ENCODE measurements at places on chromosomes 3 and 15.

GRCh38 chr3:177385831-177386301 is 188.6 kb upstream of the TBL1XR1 start:
- no peak for DNase-seq

DNA sequence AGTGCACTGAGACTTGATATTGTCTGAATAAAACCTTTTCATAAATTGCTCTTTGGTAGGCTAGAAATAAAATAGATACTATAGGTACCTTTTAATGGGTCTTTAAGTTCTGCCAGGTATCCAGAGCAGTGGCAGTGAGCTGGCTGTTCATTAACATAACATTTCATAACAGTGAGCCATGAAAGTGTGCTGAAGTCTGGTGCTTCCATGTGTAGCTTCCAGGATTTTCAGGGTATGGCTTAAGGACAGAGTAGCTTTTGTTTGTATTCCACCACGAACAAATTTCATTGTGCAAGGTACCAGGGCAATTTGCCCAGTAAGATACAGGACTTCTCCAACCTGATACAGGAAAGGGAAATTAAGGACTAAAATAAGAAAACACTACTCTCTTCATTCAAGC is 124.7 kb upstream of the NANOGP8 start:
- no peak for DNase-seq

GRCh38 chr3:40079203-40079846 is 230.2 kb upstream of the EIF1B start:
- DNase-seq: no peak

DNA sequence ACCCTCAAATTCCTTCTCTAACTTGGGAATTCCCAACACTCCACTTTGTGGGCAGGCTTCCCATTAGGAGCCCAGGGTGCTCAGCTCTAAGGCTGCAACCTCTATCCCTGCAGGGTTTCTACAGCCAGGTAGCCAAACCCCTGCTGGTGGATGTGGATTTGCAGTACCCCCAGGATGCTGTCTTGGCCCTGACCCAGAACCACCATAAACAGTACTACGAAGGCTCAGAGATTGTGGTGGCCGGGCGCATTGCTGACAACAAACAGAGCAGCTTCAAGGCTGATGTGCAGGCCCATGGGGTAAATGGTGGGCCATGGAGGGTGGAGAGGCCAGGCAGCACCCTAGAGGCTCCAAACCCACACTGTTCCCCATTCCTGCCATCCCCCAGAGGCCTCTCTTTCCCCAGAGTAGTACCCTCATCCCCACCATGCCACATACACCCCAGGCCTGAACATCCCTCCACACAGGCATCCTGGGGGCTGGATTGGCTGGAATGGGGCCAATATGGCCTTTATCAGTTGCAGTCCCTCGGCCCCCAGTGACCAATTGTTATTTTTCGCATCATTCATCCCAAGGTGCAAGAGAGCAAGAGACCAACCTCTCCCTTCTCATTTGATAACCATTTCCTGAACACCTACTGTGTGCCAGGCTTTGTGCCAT is 7.7 kb downstream of the ITIH1 start:
- DNase-seq: no peak

GRCh38 chr3:195450731-195451229 is 8.0 kb upstream of the ACAP2 start:
- no peak for DNase-seq

- no peak for DNase-seq
Observed at GRCh38 chr3:10581251-10581650, 75.9 kb upstream of the ATP2B2 start.

GRCh38 chr15:94042180-94042928 is 189.0 kb upstream of the MCTP2 start:
- no peak for DNase-seq

GRCh38 chr15:82648257-82649103 is 1.3 kb upstream of the CPEB1 start:
- no peak for DNase-seq

GRCh38 chr3:84724877-84725276 is 233.9 kb upstream of the CADM2 start:
- no peak for DNase-seq

DNA sequence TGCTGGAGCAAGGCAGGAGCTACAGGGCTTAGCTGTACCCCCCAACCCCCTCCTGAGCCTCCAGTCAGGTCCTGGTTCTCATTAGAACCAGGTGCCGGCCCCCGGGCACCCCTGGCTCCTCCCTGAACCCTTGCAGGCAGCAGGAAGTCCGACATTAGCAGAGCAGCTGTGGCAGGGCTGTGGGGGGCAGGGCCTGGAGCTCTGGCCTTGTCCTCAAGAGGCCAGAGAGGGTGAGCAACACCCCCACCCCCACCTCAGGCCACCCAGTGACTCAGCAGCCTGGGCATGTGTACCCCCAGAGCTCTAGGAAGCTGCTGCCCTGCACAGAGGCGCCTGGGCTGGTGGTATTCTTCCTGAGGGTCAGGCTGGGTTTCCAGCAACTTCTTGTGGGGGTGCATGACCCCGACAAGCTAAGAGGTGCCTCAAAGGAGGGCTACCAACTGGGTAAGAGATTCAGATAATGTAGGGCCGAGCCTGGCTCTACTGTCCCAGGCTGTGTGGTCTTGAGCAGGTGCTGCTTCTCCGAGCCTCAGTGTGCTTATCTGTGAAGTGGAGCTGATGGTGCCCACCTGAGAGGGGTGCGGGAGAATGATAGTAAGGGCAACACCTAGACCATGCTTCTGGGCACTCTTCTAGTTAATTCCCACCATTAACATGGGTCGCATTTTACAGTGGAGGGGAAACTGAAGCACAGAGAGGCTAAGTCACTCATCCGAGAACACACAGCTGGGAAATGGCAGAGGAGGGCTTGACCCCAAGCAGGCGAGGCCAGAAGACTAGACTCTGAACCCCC is 16.0 kb downstream of the H1-8 start:
- DNase-seq: no peak

DNA sequence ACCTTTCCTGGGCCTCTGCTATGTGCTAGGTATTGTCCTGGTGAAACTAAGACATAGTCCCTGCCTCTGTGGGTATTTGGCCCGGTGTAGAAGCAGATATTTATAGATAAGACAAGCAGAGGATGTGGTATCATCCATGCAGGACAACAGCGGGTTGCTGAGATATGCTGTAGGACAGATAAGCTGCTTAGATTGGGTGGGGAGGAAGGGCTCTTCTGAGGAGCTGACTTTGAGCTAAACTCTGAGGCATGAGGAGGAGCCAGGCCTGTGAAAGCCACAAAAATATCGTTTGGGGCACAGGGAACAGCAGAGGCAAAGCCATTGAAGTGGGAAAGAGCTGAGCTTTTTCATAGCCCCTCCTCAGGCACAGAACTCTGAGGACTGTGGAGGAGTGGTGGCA is 492.5 kb upstream of the CFAP20DC start:
- DNase-seq: no peak

DNA sequence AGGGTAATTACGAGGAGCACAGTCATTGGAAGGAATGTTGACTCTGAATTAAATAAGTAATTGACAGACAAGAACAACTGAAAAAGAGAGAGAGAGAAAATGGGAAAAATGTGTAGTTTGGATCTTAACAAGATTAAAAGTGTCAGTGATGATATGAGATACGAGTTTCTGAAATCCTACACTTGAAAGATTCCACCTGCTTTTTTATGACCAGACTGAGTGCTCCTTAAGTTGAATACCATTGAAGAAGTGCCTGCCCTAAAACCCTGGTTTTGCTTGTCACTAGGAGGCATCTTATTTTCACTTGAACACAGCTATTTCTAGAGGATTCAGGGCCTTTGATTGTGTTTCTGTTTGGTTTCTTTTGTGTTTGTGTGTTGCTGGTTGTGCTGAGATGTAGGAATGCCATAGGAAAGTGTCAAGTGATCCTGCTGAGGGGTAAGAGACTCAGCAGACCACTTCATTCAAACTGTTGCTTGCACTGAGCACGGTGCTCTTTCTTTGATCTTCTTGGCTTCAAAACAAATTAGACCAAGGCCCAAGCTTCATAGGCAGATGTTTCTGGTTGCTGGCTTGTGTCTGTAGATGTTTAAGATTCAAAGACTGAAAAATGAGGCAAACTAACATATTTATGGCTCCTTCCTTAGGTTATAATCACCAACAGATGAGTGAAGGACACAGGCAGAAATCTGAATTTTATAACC is 17.2 kb upstream of the ABHD10 start:
- DNase-seq: no peak

GRCh38 chr3:193777524-193777923 is 184.5 kb downstream of the OPA1 start:
- no peak for DNase-seq

- no peak for DNase-seq
Observed at GRCh38 chr3:194166682-194167479, 30.9 kb downstream of the HES1 start.

GRCh38 chr15:29542994-29543393 is 273.4 kb upstream of the NSMCE3 start:
- no peak for DNase-seq

DNA sequence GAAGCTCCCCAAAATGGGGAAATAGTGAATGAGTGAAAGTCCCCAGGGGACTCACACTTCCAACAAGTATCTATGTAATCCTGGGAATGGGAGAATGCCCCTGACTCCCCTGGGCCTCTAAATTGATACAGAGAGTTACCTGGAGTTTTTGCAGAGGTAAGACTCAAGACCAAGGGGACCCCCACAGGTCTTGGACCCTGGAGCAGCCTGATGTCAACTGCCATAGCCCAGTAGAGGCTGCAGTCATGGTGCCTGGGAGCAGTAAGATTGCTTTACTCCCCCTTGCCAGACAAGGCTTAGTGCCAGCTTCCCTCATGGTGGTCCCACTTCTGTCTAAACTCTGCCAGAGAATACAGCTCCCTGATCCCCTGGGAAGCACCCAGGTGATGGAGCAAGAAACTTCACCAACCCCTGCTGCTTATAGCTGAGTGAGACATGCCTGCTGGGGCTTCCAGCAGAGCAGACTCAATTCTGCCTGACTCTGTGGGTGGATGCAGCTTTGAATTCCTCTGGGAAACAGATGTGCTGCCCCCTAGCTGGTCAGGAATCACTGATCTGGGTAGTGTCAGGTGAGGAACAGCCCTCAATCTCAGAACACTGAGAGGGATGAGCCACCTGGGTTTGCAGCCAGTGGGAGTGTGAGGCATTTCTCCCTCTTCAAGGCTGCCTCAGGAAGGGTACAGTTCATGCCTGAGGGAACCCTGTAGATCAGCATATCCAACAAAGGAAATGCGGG is 485.9 kb downstream of the NSUN3 start:
- DNase-seq: no peak

GRCh38 chr3:61864886-61865285 is 303.5 kb downstream of the PTPRG start:
- DNase-seq: no peak

- no peak for DNase-seq
Observed at GRCh38 chr15:78193731-78194567, 40.4 kb downstream of the ACSBG1 start.

GRCh38 chr3:111761309-111761795 is 97.7 kb upstream of the PHLDB2 start:
- DNase-seq: no peak

GRCh38 chr3:146521394-146521793 is 23.0 kb downstream of the PLSCR1 start:
- DNase-seq: no peak

DNA sequence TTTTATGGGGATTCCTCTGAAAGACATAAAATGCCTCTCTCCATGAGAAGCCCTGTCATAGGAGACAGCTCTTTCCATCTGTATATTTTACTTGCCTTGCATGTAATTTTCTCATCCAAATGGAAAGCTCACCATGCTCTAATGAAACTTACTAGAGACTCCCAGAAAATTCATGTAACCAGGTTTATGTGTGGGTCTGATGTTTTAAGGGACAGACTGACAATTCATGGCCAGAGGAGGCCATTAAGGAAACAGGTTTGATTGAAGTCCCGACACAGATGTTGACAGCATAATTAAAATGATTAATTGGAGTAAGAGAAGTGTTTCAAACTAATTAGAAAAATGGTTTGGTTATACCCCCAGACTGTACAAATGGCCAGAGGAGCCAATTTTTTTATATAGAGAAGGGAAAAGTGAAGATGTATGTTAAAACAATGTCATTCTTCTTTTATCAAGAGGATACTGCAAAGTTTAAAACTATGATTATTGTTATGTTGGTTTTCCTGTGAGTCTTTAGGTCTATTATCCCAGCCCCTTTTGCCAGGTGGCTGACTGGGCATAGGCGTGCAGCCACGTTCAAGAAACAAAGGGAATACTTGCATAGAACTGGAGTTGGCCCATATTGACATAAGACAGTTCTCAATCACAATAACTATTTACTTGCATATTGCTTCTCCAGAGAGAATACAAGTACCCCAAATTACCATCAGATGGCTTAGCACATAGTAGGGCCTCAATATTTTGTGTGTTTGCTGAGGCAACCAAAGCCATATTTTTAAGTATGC is 64.8 kb downstream of the RBMS3 start:
- DNase-seq: no peak

DNA sequence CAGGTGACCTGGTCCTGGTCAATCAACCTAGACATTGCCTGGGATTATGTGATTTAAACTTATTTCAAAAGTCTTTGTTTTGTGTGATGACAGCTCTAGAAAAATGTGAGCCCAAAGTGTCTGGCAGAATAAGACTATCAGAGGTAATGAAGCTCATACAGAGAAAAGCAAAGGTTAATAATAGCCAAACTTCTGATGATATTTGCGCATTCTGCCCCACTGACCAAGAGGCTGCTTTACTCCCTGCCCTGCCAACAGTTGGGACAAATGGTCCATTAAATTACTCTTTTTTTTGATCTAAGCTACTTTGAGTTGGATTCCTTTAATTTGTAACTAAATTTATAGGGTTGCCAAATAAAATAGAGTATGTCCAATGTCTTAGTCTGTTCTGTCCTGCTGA is 911.2 kb downstream of the MCTP2 start:
- no peak for DNase-seq

GRCh38 chr3:111903067-111903511 is 44.0 kb downstream of the PHLDB2 start:
- DNase-seq: no peak

GRCh38 chr3:94256888-94257813 is 194.3 kb downstream of the NSUN3 start:
- DNase-seq: no peak

DNA sequence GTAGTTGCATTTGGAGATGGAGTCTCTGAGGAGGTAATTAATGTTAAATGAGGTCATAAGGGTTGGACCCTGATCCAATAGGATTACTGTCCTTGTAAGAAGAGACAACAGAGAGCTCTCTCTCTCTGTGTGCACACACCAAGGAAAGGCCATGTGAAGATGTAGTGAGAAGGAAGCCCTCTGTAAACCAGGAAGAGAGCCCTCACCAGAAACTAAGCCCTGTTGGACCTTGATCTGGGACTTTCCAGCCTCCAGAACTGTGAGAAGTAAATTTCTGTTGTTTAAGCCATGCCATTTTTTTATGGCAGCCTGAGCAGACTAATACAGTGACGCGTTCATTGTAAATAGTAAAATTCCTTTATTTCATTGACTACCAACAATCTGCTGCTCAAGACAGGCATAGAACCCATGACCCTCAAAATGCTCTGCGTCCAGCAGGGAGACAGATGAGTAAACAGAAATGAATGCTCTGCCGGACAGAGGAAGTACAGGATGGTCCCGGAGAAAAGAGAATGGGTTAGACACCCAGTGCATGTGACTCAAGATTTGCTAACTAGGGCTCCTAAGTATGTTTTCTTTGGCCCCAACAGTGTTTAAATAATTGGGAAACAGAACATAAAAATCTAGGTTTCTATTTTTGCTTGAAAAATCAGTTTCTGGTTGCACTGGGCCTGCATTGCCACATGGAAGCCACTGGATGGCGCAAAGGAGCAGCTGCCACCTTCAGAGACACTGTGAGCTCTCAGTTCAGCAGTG is 37.9 kb upstream of the TNFAIP8L3 start:
- no peak for DNase-seq

- no peak for DNase-seq
Observed at GRCh38 chr3:101847328-101847727, 2.0 kb upstream of the NFKBIZ start.

All from activated T-helper 1 cell treated with Interleukin-2 at 50 U/mL for 16 hours (primary cell).